ENCODE measurements at places on chromosomes 4 and X.

- DNase-seq, result no peak
These were observed 118.5 kb upstream of the VCX2 start for GRCh38 chrX:8289523-8289922.

DNA sequence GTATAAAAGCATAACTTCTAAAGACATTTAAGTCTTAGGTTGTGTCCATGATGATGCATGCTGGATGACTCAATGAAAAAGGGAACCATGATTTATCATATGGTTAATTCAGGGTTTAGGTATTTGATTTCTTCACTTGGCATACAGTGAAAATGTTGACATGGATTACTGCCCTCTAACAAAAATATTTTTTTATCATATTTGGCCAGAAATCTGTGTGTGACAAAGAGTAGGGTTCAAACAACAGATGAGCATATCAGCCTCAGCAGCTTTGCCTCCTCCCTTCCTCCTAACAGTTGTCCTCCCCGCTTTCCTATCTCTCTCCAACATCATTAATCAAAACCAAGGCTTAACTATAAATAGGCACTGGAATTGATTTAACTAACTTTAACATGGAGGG, 46.3 kb downstream of the ARHGAP6 start:
- DNase-seq, result no peak

DNA sequence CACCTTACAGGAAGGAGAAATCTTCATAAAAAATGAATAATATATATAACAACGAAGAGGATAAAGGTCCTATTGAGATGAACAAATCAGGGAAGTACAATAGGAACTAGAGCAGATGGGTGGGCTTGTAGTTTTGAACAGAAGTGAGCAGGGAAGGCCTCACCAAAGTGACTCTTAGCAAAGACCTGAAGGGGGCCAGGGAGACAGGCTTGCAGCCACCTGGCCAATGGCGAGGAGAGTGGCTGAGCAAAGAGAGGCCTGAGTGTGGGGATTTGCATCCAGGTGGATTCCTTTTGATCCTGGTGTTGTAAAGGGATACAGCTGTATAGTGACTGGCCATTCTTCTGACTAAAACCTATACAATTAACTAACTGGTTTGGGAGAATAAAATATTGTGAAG, 354.1 kb downstream of the CAMK2D start:
- no peak for DNase-seq

DNA sequence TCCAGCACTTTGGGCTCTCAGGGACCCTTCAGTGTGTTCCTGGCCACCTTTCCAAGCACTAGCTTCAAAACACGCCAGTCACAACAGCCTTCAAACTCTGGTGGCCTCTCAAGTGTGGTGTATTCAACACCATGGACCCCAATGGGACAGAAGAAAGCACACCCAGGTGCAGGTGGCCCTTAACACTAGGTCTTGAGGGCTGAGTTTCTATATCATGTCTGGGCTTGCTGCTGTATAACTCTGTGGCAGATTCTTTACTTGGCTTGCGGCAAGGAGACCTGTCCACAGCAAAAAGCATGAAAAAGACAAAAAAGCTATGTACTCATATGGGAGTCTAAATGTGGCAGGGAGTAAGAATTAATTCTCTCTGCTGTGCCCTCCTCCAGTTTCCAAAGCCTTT, 23.1 kb downstream of the MSL3 start:
- no peak for DNase-seq

DNA sequence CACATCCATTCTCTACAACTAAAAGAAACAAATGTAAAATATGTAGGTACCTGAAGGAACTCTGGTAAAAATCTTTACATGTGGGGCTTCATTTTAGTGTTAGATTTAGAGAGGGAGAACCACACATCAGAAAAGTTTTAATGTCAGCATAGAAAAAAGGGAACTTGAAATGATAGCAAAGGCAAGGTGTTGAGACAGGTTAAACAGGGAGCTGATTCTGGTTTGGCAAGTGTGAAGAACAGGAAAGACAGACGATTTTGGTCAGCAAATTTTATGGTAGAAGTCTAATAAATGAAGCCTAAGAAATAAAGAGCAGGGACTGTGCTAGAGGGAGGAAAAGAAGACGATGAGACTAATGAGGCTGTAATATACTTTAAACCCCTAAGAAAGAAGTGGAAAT, 67.6 kb upstream of the COX18 start:
- no peak for DNase-seq

GRCh38 chr4:108742451-108743420, 20.1 kb downstream of the ETNPPL start:
- DNase-seq, result peak; percentile 66

DNA sequence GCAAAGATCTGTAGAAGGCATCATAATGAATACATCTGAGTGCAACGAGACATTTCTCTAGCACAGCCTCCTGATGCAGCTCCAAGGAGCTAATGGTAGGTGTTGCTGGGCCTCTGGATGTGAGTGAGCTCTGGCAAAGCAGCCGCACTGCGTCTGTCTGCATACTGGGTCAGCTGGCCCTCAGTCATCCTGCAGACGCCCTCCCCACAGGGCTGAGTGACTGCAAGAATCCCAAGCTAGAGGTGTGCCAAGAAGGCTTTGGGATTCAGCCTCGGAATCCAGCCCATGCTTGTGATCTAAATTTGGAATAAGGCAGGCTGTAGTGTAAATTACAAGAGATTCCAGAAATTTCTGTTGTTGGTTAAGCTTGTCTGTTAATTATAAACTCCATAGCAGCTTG, 18.5 kb downstream of the HERC3 start:
- DNase-seq, result no peak

DNA sequence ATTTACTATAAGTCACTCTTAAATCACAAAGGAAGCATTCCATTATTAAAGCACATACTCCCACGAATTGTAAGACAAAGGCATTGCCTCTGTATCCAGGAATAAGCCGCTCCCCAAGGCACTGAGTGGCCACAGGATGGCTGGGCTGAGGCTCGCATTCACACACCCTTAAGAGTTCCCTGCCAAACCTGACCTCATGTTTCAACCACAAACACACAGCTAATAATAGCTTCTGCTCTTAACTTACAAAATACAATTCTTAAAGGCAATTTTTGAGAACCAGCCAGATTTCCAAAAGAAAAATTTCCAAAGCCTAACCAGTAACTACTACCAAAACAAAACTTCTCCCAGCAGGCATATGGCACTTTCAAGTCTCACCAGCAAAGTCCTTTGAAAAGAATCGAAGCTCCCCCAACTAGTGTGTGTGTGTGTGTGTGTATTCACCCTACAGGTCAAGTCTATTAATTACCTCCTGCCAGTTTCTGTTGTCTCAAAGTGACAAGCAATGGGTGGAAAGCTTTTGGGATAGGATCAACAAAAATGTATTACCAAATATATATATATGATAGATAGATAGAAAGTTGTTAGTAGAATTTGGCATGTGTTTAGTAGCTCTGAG, 36.0 kb downstream of the ARHGAP6 start:
- no peak for DNase-seq
